ENCODE measurements at places on chromosomes 2 and 18. TPM values are rescaled to one million over a fixed set of nuclear protein-coding genes. Genes with fewer than 3 reads are reported as not detected.

Gene TUBA3E
- not detected for total RNA-seq

Gene EN1
- not detected for total RNA-seq

Gene TMEM198
- 0.29 TPM for total RNA-seq

Gene ADNP2
- 15.5 TPM for total RNA-seq

Gene CRYGD
- not detected for total RNA-seq

Gene ANKRD23
- 1.6 TPM for total RNA-seq

Gene SLC14A1
- total RNA-seq = 0.34 TPM

Gene SCYGR4
- not detected for total RNA-seq

Gene FEV
- not detected for total RNA-seq

Gene TMEFF2
- total RNA-seq = not detected

Gene LOXHD1
- total RNA-seq = not detected

Gene CDK15
- 1.6 TPM for total RNA-seq

Gene PROC
- not detected for total RNA-seq
